ENCODE measurements at places on chromosomes 3 and 15. TPM values are rescaled to one million over a fixed set of nuclear protein-coding genes. Genes with fewer than 3 reads are reported as not detected.
A peak's percentile ranks its signal among the peaks of the same experiment; 100 is the strongest.

DNA sequence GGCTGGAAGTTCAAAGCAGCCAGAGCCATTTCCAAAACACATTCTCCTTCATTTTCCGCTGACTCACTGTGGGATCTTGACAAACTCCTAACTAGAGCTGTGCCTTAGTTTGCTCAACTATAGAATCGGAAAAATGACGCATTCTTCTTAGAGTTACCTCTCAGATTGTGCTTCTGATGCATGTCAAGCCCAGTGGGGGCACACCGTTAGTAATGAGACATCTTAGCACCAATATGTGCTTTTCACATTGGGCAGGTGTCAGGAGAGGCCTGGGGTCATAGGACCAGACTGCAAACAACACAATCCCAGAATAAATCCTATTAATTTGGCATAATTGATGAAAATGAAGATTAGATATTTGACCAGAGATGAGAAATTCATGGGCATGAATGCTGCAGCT, 71.3 kb upstream of the UBE3A start:
- H3K27me3 ChIP-seq, result no peaks in the 10 kb centered on the region
- no peaks in the 10 kb centered on the region for H3K36me3 ChIP-seq
- no peak overlapping the region for H3K4me3 ChIP-seq
- no peak for DNase-seq
- H3K27ac ChIP-seq, result no peak overlapping the region
- H3K4me1 ChIP-seq, result no peaks in the 10 kb centered on the region

The PLXNB1 gene
- total RNA-seq, result 314 TPM

The CTSH gene
- 181 TPM for total RNA-seq

DNA sequence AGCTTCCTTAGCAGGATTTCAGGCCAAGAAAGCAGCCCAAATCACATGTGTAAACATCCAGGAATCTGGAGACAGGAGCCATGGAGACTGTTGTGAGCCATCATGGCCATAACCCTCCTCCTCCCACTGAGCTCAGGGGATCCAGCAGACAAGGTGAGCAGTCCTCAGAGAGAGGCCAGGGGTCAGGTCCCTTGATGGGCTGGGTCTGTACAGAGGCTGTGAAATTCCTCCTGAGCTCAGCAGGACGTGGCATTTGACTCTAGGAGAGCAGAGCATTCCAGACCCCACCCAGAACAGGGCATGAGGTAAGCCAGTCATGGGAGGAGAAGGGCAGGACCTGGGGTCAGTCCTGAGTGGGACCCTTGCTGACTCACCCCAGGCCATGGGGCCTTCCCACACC, 67.0 kb upstream of the ACAN start:
- H3K4me1 ChIP-seq, result no peaks in the 10 kb centered on the region
- H3K4me3 ChIP-seq, result no peak overlapping the region
- no peaks in the 10 kb centered on the region for H3K36me3 ChIP-seq

DNA sequence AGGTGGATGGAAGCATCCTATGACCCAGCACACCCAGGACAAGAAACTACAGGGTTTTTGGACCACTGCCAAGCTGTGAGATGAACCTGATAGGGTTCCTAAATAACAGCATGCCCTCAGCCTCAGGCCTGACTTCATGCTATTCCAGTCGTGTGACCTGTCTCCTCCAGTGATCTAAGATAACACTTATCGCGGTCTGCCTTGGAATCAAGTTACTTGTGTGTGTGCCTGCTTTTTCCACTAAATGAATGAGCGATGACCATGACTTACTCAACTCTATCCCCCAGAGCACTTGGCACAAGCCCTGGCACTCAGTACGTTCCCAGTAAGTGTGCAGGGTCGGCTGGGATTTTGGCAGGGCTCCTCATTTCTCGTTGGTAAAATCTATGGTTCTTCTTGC, 172.7 kb upstream of the TP63 start:
- no peak overlapping the region for H3K4me3 ChIP-seq
- no peaks in the 10 kb centered on the region for H3K27me3 ChIP-seq
- no peak overlapping the region for H3K27ac ChIP-seq
- H3K4me1 ChIP-seq, result no peaks in the 10 kb centered on the region
- peak; percentile 22 for DNase-seq
- H3K36me3 ChIP-seq, result no peaks in the 10 kb centered on the region

DNA sequence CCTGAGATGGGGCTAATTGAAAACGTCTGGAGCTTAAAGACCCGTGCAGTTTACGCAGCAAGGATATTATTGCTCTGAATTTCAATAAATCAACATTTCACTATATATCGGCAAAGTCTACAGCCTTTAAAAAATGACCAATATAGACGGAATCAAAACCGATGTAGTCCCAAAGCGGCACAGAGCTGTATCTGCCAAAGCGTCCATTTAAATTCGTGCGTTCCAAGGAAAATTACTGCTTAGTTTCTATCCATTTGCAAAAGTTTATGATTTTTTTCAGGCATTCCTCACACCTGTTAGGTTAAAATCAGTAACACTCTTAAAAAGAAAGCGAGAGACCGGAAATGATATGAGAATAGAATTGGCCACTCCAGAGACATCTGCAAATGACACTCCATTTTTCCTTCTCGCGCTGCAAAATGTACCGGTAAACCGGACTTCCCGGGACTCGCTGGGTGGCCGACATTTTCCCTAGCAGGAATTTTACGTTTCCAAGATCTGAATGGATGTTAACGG, 777 bp upstream of the EIF4A2 start:
- H3K4me1 ChIP-seq, result peaks cover 30% of the 10 kb centered on the region
- peak overlapping the region; percentile 98 for H3K27ac ChIP-seq
- H3K27me3 ChIP-seq, result no peaks in the 10 kb centered on the region
- peaks cover 33% of the 10 kb centered on the region for H3K36me3 ChIP-seq
- peak overlapping the region; percentile 98 for H3K4me3 ChIP-seq

DNA sequence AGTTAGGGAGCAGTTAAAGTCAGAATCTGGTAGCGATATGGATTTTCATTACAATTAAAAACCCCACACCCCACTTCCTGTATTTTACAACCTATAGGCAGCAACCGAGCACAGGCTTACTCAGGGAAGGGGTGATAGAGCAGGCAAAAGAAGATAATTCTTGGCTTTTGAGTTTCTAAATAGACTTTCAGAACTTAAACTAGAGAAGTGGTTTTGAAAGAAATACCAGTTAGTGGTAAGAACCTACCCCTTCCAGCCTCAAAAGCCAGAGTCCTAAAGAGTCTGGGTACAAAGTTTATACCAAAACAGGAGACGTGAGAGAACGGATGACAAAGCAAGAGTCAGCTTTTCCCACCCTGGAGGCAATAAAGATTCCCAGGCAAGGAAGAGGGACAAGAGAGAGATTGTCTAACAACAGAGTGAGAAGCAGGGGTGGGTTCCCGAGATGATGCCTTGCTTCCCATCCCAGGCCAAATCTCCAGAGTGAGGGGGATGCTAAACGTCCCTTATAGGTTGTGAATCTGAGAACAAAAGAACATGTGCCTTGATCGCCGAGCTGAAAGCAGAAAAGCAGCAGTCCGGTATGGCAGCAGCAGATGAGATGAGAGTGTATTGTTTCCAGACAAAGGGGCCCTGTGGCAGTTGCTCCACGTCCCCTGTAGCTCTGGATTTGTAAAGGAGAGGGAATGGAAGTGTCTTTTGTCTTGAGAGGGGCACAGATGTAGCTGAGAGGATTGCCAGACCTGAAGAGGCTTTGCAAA, 36.8 kb downstream of the KLHL6 start:
- no peaks in the 10 kb centered on the region for H3K27me3 ChIP-seq
- DNase-seq, result no peak

The COPS2 gene
- total RNA-seq, result 4.3 TPM

DNA sequence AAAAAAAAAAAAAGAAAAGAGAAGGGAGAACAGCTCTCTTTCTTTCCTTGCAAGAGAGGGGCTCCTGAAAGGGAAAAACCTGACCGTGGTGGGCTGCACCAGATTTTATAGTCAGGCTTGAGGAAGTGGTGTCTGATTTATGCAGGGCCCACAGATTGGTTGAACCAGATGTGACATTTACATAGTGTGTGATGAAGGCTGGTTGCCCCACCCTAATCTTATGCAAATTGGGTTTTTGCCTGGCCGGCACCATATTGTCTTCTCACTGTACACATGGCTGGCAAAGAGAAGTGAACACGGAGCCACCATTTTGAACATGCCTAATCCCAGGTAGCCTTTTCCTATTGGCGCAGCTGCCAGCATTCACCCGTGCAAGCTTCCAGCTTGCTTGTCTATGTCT, 154.4 kb downstream of the OXSM start:
- H3K36me3 ChIP-seq, result no peaks in the 10 kb centered on the region
- no peaks in the 10 kb centered on the region for H3K27me3 ChIP-seq

The SNTN gene
- total RNA-seq, result not detected
